Nephron progenitor cell (in vitro differentiated cells): ENCODE measurements at places on chromosomes 5 and 9.

DNA sequence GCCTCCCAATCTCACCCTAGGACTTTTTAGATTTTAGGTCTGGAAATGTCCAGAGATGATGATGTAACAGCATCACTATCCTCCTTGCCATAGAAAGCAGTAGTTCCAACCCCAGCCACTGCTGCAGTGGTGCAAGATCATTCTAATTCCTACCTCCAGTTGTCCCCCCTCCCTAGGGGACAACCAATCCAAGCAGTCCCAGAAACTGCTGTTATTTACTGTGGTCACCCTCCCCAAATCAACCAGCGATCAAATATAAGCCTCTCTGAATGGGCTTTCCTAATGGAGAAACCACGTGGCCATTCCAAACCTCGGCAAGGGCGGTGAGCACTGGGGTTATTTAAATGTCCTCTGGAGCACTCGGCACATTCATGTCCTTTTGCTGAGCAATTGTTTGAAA is 159.8 kb downstream of the SLF1 start:
- DNase-seq = no peak

- DNase-seq = no peak
Observed at GRCh38 chr9:80796632-80797031, 892.7 kb downstream of the TLE1 start.

DNA sequence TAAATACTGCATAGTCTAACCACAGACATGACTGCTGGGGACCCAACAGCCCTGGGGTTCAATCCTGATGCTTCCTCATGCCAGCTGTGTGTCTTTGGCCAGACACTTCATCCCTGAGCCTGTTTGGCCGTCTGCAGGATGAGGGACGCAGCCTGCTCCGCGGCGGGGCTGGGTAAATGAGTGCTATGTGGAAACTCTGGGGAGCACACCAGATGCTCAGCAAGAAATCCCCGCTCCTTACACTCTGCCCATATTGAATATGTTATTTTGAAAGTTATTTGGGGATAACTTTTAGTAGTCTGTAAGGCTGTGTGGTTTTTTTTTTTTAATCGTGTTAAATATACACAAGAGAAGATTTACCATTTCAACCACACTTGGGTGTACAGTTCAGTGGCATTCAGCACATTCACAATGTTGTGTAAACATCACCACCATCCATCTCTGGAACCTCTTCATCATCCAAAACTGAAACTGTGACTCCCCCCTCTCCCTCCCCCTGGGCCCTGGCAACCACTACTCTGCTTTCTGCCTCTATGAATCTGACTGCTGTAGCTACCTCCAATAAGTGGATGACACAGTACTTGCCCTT is 42.7 kb downstream of the SH3PXD2B start:
- DNase-seq = no peak

DNA sequence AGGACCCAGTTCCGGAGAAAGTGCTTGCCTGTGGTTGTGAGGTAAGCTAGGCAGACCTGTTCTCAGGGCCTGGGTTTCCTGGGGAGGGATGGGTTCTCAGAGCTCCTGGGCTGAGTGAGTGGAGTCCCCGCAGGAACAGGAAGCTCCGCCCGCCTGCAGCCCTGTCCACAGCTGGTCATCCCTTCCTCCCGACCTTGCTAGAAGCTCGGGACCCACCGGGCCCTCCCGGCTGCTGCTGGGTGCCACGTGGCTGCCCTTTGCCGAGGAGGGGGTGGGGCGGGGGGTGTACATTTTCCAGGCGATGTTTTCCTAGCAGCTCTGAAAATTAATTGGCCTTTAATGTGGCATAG is 198.1 kb downstream of the C9orf50 start:
- no peak for DNase-seq

- DNase-seq = peak; percentile 22
Observed at GRCh38 chr5:116068028-116068632, 16.7 kb upstream of the COMMD10 start.

GRCh38 chr5:143102411-143102810 is 301.1 kb downstream of the NR3C1 start:
- DNase-seq = no peak
